ENCODE measurements at places on chromosomes 16 and 17.

GRCh38 chr16:55301385-55302008 is 22.5 kb upstream of the IRX6 start:
- no peak for DNase-seq

GRCh38 chr17:79026376-79027273 is 2.7 kb downstream of the C1QTNF1 start:
- peak; percentile 73 for DNase-seq

DNA sequence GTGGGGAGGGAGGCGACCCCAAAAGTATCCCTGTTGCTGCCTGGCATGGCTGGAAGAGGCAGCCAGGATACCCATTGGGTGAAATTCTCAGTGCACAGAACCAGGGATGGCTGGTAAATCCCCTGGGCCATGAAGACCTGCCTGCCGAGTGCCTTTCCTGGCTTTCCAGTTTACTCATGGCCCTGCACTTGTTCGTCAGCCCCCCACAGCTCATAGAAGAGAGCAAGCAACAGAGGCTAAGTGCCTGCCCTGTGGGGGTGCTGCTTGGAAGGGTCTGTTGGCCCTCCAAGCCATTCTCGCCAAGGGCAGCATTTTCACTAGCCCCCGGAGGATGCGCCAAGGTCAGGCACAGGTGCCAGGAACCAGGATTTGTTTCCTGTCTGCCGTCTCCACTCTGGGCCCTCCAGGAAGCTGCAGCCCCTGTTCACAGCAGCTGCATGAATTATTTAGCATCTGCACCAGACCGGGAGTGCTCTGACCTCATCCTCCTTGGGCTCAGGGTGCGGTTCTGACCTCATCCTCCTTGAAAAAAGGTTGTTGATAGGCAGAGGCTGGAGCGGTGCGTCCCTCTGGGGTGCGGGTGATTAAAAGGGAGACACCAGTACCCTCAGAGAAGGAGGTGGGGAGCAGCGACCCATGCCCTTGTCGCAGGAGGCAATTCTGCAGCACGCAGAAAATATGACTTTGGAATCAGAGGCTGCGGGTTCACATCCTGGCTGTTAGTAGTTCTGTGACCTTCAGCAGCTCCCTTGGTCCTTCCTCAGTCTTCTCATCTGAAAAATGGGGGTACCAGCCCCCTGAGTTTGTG is 14.2 kb upstream of the CD300A start:
- no peak for DNase-seq

DNA sequence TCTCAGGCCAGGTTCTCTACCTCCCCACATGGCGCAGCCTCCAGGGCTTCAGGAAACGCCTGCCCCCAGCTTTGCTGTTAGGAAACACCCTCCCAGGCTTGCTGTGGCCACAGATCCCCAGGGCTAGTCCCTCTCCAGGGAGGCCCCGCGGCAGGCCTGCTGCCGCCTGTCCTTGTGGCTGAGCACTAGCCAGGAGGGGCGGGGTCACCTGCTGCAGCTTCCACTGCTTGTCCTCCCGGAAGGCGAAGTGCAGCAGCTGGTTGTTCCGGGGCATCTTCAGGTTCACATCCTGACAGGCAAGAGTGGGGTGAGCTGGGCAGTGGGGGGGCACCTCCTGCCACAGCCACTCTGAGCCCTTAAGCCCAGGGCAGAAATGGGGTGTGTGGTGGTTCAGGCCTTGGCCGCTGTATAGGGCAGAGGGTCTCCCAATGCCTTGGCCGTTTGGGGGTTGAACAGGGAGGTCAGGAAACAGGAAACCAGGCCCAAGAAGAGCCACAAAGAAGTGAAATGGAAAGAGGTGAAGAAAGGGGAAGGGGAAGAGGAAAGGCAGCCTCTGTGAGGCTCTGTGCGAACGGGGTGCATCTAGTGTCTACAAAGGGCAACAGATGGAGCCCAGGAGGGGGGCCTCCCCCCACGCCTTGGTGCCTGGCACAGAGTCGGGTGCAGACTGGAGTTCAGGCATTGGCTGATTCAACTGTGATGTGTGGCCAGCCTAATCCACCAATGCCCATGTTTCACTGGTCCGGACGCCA is 2.0 kb downstream of the ROGDI start:
- no peak for DNase-seq

DNA sequence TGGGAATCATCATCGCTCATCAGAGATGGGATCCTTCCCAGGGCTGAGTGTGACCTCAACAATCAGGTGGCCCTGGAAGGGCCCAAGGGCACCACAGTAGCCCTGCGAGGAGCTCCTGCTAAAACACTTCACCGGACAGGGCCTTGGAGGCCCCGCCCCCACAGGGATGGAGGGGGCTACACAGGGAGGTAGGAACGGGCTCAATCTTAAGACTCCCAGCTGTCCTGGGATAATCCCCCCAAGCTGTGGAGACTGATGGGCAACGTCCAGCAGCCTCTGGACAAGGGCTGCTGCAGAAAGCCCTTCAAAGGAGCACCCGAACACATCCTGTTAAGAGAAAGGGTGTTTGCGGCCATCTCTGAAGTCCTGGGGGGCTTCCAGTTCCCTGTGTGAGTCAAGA is 60.4 kb downstream of the ZNF423 start:
- no peak for DNase-seq

DNA sequence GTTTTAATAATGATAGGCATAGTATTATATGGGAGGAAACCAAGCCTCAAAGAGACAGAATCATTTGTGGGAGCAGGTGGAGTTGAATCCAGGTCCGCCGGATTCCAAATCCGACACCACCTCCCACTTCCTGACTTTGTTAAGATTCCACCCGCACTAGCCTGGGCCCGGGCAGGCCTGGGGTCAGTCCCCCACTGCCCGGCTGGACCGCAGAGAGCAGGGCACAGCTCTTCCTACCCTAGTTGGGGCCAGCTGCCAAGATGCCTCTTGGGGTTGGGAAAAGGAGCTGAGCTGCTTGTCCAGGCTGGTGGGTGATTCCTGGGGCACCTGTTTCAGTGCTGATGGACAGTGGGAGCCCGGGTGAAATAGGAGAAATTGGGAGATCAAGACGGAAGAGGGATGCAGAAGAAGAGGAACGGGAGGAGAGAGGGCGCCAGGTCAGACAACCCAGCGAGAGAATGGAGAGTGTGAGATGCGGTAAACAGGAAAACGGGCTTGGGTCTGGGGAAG is 53.9 kb downstream of the OR1D5 start:
- no peak for DNase-seq

DNA sequence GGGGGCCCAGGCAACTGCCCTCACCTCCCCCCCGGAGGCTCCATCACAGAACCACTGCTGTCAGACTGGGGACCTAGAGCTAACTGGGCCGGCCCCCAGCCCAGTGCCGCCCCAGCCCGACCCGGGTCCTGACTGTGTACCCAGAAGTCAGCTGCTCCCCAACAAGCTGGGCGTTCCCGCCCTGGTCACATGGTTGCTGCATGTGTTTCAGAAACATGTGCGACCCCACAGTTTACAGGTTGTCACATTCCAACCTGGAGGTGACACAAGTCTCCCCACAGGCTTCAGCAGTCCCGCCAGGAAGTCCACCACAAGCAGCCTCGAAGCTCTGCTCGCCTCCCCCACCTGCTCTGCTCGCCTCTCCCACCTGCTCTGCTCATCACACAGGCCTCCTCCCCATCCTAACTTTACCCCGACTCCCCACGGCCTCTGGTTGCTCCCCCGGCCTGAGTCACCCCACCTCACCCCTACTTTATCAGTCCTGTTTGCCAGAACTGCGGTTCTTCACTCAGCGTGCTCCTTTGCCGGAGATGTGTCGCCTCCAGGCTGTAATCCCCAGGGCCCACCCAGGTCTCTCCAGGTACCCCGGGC is 968 bp downstream of the MRPL28 start:
- no peak for DNase-seq

- no peak for DNase-seq
Observed at GRCh38 chr17:62852195-62852594, 44.1 kb upstream of the MARCHF10 start.

GRCh38 chr17:41417576-41418015 is 6.8 kb downstream of the KRT37 start:
- DNase-seq = no peak

- DNase-seq = no peak
Observed at GRCh38 chr17:18280249-18280648, 19.8 kb downstream of the MIEF2 start.

DNA sequence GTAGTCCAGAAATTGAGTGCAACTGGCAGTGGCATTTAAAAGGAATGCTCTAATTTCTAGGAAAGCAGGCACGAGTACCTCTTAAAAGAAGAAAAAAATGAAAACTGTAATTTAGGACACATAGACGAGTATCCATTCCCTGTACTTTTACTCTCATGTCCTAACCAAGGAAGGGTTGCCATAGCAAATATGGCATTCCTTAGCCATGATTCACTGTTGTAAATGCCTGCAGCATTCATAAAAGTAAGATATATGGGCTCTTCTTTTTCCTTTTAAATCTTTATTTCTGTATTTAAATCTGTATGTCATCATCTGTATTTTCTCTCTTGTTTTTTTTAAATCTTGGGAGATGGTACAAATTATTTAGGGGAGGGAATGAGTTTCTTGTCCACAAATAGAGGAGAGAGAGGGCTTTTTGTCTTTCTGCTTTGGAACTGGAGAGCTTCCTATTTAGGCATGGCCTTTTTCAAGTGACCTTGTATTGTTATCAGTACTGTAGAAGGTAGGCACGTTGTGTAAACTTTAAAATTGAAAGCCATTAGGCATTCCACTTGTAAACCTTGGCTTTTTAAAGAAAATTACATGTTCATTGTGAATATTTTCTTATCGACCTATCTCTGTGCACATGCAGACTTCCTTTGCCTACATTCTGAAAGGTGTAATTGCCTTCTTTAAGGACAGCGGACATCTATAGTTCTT is 50.0 kb downstream of the TENT4B start:
- peak; percentile 96 for DNase-seq

DNA sequence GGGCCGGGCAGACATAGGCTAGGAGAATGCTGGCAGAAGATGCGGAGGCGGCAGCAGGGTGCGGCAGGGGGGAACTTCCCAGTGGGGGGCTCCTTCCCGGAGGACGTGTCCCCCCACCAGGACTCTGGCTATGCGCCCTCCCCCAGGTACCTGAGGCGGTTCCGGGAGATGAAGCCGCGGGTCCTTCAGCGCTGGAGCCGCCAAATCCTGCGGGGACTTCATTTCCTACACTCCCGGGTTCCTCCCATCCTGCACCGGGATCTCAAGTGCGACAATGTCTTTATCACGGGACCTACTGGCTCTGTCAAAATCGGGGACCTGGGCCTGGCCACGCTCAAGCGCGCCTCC is 3.4 kb downstream of the WNK4 start:
- no peak for DNase-seq

DNA sequence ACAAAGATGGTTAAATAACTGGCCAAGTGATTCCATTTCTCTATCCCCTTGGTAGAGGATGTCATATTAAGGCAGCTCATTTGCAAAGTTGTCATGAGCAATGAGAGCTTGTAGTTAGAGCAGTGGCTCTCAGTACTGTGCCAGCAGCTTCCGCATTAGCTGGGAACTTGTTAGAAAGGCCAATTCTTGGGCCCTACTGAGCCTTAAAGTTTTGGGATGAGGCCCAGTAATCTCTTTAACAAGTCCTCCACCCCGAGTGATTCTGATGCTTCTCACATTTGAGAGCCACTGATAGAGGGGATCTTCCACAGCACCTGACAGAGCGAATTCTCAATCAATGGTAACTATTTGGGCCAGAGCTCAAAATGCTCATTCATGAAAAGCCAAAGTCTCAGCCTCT is 20.2 kb upstream of the CCL1 start:
- DNase-seq = no peak

- no peak for DNase-seq
Observed at GRCh38 chr17:50207315-50207714, 5.9 kb upstream of the COL1A1 start.

GRCh38 chr17:44976206-44976605 is 8.1 kb upstream of the C1QL1 start:
- DNase-seq = no peak

DNA sequence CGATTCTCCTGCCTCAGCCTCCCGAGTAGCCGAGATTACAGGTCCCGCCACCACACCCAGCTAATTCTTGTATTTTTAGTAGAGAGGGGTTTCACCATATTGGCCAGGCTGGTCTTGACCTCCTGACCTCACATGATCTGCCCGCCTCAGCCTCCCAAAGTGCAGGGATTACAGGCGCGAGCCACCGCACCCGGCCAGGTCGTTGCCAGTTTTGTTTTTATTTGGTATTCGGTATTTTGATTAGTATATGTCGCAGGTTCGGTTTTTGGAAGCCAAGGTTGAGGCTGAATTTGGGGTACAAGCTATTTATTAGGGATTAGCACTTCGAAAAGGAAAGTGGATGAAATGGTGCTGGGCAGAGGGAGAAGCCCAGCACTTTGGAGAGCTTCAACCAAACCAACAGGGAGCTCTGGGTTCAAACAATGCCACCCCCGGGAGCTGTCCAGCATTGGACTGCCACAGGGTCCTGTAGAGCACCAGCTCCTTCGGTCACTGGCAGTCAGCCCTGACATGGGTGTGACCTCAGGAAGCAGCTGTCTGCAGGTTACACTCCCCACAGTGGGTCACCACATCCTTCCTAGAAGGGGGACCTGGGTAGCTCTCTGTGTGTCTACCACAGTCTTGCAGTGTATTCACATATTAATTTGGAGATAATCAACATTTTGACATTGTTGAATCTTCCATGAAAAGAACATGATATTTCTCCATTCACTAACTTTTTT is 1.5 kb upstream of the CLEC10A start:
- DNase-seq = no peak

DNA sequence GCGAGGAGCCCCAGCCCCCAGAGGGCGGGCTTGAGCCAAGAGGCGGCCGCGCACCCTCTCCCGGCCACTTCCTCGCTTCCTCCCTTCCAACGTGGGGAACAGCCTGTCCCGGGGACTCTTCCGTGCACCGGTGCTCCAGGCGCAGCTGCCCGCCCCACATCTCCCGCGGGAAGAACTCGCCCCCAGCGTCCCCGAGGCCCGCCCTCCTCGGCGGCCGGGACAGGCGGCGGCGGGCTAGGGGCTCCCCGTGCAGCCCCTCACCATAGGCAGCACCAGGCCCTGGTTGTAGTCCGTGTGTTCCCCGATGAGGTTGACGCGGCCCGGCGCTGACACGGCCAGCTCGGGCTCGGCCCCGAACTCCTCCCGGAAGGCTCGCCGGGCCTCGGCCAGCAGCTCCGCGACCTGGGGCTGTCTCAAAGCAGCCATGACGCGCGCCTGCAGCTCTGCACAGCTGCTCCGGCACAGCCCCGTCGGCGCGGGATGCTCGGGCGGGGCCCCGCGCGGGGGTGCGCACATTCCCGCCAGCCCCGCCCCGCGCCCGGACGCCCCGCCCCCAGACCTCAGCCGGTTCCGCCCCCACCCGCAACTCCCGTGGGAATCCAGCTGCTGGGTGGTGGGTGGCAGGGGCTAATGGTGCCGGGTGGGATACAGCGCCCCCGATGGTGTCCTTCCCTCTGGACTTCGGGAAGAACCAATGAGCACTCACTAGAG is at the start of gene GALK1:
Gene GALK1, minus strand, starts transcription at position 482 of the 711 bp plus-strand sequence. Its CDS starts 56 bp downstream, at position 426.
- DNase-seq = peak; percentile 66

DNA sequence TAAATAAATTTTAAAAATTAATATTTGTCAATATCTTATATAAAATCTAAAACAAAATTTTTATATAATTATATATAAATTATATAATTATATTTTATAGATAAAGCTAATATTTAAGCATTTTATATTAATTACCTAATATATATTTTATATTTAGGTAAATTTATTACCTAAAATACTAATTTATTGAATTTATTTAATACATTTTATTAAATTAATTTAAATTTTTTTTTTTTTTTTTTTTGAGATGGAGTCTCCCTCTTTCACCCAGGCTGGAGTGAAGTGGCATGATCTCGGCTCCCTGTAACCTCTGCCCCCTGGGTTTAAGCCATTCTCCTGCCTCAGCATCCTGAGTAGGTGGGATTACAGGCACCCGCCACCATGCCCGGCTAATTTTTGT is 22.4 kb downstream of the ATAD5 start:
- no peak for DNase-seq
